ENCODE measurements at places on chromosomes 2 and 18. TPM values are rescaled to one million over a fixed set of nuclear protein-coding genes. Genes with fewer than 3 reads are reported as not detected.

The RAB3GAP1 gene
- total RNA-seq: 14.7 TPM

The PLCL1 gene
- total RNA-seq: 0.13 TPM

The LONRF2 gene
- 0.29 TPM for total RNA-seq

The PRSS56 gene
- not detected for total RNA-seq

The RAB17 gene
- 65.1 TPM for total RNA-seq

The TUBA3E gene
- not detected for total RNA-seq

The TTC31 gene
- 12.8 TPM for total RNA-seq

The ACMSD gene
- not detected for total RNA-seq

The PPP1R1C gene
- total RNA-seq: not detected

The MROH2A gene
- total RNA-seq: 2.4 TPM

The NRP2 gene
- total RNA-seq: 1.1 TPM

The NAT8 gene
- total RNA-seq: not detected

The TMEFF2 gene
- total RNA-seq: not detected

The DSG1 gene
- not detected for total RNA-seq

The TSPYL6 gene
- not detected for total RNA-seq
